Mesothelial cell of epicardium (in vitro differentiated cells): ENCODE measurements at places on chromosomes 5 and 9. TPM values are rescaled to one million over a fixed set of nuclear protein-coding genes. Genes with fewer than 3 reads are reported as not detected.

DNA sequence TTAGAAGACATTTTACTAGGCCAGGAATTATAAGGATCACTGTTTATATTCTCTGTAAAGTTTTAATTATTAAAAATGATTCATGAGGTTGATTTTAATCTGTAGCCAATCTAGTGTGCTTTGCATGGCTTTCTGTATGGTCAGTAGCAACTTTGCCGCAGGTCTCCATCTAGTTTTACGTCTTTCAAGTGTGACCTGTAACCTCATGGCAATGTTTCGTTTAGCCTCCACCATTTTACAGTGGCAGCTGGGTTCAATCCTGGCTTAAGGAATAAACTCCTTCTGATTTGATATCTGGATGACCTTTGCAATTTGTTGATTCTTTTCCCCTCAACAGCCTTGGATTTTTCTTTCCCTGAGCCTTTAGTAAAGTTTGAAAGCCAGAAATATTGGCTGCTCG is 434.5 kb upstream of the CDH9 start:
- DNase-seq = no peak

GRCh38 chr5:176438959-176439757 is 9.0 kb upstream of the FAF2 start:
- DNase-seq = no peak

DNA sequence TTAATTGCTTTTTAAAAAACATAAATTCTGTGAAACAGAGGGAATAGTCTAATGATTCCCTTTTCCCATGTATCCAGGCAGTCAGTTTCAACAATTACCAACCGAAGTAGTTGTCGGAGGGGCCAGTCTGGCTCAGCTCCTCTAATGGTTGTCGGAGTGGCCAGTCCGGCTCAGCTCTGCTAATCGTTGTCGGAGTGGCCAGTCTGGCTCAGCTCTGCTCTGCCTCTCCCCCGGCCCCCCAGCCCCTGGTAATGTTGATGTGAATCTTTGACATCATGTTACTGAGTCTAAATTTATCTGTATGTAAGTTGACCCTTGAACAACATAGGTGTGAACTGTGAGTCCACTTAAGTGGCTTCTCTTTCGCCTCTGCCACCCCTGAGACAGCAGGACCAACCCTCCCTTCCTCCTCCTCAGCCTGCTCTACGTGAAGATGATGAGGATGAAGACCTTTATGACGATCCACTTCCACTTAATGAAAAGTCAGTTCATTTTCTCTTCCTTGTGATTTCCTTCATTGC is 9.4 kb downstream of the NDUFS6 start:
- DNase-seq = no peak

MTX3 gene
- 28.4 to 32.7 TPM (median 29.9 TPM) in 3 replicates for total RNA-seq

DNA sequence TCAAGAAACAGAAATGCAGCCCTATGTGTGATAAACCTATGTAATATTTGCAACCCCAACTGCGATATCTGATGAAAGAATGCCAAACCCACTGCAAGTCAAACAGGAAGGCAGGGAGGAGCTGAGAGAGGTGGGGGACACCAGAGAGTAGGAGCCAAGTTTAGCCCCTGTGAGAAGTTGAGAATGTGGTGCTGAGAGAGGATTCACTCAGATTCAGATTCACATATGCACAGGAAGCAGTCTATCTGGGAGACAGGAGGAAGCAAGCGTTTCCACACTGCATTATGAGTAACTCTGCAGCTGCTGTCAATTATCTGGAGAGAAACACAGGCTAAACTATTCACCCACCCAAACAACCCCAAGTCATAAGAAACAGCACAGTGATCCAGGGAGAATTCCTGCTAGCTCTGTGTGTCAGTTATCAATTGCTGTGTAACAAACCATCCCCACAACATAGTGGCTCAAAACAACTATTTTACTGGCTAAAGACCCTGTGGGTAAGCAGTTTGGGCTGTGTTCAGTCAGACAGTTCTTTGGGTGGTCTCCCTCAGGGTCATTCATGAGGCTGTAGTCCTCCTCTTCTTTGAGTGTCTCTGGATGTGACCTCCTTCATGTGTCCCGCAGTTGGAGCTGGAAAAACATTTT is 161.9 kb upstream of the RAI14 start:
- no peak for DNase-seq

OLFM1 gene
- total RNA-seq = 0.86 to 2.0 TPM (median 1.4 TPM) in 3 replicates

- DNase-seq = no peak
These were observed 8.5 kb downstream of the SH3PXD2B start for GRCh38 chr5:172445866-172446265.

CMYA5 gene
- total RNA-seq = 6.5 to 7.6 TPM (median 6.7 TPM) in 3 replicates

GRCh38 chr9:90421786-90422185 is 220.8 kb downstream of the DIRAS2 start:
- DNase-seq = no peak

DNA sequence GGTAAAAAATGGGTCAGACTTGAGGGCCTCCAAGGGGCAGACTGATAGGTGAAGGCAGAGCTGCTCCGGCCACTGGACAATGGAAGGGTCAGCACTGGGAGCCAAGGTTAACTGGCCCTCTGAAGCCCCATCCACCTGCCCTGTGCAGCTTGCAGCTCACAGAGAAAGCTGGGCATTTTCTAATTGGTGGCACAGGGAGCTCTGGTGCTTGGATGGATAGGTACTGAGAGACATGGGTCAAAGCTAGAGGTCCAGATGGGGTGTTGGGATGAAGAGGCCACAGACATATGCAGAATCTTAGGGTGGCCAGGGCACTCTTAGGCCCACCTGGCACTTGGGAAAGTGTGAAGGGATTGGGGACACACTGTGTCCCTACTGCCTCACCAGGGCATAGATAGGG is 29.5 kb upstream of the SARDH start:
- DNase-seq = no peak

- DNase-seq = no peak
These were observed 55.4 kb upstream of the LRRTM2 start for GRCh38 chr5:138930371-138931097.
